ENCODE measurements at places on chromosomes 11 and 22.
A peak's percentile ranks its signal among the peaks of the same experiment; 100 is the strongest.

- DNase-seq: no peak
Measured at GRCh38 chr11:97140885-97141494, 751.2 kb downstream of the JRKL start.

DNA sequence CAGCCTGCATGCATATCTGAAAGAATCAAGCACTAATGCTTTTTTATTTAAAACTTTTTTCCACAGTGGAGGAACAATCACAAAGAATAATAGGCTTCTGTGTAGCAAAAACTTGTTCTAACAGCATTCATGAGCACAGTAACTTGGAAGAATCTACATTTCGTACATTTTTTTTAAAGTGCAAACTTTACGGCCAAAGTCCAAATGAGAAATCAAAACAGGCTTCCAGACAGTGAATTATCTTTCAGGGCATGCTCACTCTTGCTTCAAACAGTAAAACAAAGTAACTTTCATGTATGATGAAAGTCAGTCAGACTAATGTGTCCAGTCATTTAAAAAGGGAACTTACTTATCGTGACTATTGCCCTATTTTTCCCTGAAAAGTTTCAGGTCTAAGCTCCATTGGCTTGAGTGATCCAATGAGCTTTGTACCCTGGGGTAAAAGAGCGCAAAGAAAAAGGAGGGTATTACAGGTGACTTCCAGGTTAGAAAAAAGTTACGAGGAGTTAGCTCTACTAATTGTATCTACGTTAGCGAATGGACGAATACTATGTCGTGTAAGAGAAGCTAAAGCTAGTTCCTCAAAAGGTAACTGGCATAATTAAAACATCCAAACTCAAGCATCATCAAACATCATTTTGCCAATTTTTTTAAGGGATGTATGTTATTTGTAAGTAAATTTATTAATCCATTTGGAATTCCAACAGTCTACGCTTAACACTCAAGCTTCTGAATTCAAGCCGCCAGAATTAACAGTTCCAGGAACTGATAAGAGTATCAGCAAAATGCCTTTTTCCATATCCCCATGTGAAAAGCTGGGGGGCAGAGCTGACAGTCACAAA, 1.7 kb downstream of the PICALM start:
- no peak for DNase-seq

DNA sequence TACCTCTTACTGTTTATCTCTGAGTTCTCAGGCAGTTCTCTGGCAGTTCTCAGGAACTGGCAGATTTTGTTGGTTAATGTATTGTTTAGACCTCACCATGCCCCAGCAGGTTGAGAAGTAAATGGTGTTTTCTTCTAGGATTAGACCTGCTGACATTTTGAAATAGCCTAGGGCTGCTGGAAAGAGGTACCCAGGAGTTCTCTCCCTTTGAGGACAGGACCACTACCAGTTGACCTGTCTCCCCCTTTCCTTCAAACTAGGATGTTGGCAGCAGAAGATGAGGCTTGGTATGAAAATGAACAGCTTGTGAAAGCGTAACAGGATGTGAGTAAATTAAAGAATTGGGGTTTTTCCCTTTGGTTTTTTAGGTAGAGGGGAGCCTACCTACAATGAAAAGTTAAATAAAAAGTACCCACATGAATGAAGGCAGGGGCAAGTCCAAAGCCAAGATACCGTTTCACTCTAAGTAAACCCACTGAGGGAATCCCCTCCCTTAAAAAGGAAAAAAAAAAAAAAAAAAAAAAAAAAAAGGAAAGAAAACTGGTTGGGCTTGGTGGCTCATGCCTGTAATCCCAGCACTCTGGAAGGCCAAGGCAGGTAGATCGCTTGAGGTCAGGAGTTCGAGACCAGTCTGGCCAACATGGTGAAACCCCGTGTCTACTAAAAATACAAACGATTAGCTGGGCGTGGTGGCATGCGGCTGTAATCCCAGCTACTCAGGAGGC, 96.2 kb downstream of the PDHX start:
- no peak for DNase-seq

GRCh38 chr11:67253872-67254624, 12.2 kb upstream of the GRK2 start:
- DNase-seq: no peak

- DNase-seq: no peak
Measured at GRCh38 chr22:20571531-20572007, 64.2 kb downstream of the MED15 start.

GRCh38 chr11:62446091-62446490, 27.3 kb downstream of the SCGB1A1 start:
- no peak for DNase-seq

- no peak for DNase-seq
Measured at GRCh38 chr22:45887202-45888131, 89.5 kb downstream of the WNT7B start.

GRCh38 chr22:32396746-32397145, 15.3 kb downstream of the RTCB start:
- DNase-seq: no peak

- peak; percentile 81 for DNase-seq
Measured at GRCh38 chr11:88179141-88179540, 3.9 kb upstream of the RAB38 start.

GRCh38 chr11:97290464-97291041, 900.7 kb downstream of the JRKL start:
- DNase-seq: no peak

- no peak for DNase-seq
Measured at GRCh38 chr11:70502677-70503467, 104.5 kb downstream of the CTTN start.
